HepG2 (cell line): ENCODE measurements at places on chromosomes 2 and 18. TPM values are rescaled to one million over a fixed set of nuclear protein-coding genes. Genes with fewer than 3 reads are reported as not detected.

Gene IL36G
- 0.14 TPM in 1 of 2 replicates, not detected in the other for polyA plus RNA-seq

Gene MATN3
- 191 and 208 TPM in 2 replicates for polyA plus RNA-seq

Gene DGKD
- polyA plus RNA-seq = 33.2 and 40.3 TPM in 2 replicates

Gene ABCA12
- 0.01 and 0.07 TPM in 2 replicates for polyA plus RNA-seq

Gene HADHA
- 101 and 102 TPM in 2 replicates for polyA plus RNA-seq

Gene ACTG2
- polyA plus RNA-seq = not detected in 2 replicates

Gene PID1
- 0.08 and 0.15 TPM in 2 replicates for polyA plus RNA-seq

Gene CACNB4
- polyA plus RNA-seq = 3.9 and 5.1 TPM in 2 replicates
